Gastrocnemius medialis (tissue), 4 donors: ENCODE measurements at places on chromosomes 5 and 9.

- DNase-seq = no peak
Measured at GRCh38 chr5:79263-79662, 12.7 kb upstream of the PLEKHG4B start.

DNA sequence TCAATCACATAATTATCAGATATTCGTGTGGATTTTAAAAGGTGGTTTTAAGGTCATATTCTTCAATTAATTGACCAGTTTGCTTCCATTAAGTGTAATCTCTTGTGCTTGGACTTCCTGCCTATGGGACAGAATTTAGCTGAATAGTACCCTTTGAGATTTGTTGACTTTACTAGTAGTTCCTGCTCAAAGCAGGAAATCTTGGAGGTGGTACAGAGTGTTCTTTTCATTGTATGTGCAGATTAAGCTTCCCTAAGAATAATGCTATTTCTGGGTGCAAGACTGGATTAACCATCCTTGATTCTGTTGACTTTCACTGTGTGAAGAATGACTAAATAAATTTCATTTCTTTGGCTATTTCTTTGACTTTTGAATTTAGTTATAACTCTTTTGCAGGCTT, 45.4 kb upstream of the ELL2 start:
- DNase-seq = no peak

- no peak for DNase-seq
Measured at GRCh38 chr5:68345171-68345570, 129.6 kb downstream of the PIK3R1 start.

DNA sequence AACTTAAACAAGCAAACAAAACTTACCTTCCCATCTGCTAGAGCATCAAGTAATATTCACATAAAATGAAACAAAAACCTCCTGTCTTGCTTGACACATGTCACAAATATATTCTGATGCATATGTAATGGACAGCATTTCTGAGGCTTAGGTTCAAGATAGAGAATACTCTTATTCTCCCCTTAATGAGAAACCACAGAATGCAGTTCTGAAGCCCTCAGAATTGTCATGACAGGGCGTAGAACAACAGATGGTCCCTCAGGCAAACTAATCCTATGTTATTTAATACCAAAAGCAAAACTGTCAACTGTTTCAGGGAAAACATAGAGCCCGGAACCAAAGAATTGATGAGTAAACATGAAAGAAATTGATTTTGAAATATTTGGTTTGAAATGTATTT, 229.9 kb upstream of the RIOK2 start:
- no peak for DNase-seq

DNA sequence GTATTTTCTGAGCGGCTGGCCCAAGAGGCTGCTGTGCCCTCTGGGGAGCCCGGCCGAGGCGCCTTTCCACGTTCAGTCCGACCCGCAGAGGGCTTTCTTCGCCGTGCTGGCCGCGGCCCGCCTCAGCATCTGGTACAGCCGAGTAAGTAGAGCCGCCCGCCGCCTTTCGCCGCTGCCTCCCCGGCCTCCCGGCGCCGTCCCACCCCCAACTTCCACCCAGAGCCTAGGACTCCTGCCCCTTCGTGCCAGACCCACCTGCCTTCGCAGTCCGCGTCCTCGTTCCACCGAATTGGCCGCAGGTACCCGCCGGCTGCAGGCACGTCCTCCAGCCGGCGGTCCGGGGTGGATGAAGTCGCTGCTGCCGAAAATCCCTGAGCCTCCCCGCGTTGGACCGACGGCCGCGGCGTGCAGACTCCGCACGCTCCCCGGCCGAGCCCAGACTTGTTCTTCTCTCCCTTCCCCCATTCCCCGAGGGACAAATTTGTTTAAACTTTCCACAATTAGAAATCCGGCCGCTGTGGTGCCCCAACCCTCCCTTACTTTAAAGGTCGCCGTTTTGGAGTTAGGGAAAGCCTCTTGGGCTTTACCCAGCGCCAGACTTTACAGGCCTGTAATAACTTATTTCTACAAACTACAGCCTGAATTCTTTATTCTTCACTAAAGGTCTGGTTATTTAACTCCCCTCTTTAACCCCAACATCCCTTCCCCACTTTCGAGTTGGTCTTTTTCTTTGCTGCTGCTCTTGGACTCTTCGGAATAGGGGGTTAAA, 589 bp downstream of the RIC1 start:
- peak; percentile 41 for DNase-seq

DNA sequence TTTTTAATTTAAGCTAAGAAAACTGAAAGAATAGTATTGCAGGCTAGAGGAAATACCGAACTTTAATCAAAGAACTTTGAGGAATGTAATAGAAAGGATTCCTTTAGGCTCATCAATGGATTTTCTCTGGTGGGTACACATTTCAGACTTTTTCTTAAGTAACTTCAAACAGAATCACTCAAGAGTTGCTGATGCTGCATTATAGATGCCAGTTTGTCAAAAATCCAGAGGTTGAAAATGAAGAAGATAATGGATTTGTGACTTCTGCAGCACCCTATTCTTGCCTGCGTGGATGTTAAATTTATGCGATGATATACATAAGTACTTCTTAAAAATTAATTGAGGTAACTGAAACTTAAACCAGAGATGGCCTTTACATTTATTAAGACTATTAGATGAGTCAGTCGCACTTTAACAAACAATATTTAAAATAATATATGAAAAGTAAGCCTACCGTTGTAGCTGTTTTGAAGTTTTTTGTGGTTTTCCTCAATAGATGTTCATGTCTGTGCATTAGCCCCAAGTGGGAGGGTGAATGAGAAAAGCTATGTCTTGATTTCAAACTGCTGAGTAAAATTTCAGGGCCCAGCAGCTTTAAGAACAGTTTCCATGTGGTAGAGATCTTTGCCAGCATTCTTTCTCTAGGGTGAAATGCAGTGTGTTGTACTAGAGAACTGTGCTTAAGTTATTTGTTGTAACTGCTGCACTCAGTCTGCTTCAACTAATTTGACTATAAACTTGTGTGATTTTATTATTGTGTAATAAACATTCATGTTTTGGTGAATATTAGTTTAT, at the start of gene OGN:
TSS of gene OGN (minus strand) at position 537 of the 795 bp plus-strand sequence. CDS start 1,171 bp downstream, outside the sequence.
- no peak for DNase-seq

- DNase-seq = no peak
Measured at GRCh38 chr9:79395228-79395627, 176.5 kb upstream of the TLE4 start.

DNA sequence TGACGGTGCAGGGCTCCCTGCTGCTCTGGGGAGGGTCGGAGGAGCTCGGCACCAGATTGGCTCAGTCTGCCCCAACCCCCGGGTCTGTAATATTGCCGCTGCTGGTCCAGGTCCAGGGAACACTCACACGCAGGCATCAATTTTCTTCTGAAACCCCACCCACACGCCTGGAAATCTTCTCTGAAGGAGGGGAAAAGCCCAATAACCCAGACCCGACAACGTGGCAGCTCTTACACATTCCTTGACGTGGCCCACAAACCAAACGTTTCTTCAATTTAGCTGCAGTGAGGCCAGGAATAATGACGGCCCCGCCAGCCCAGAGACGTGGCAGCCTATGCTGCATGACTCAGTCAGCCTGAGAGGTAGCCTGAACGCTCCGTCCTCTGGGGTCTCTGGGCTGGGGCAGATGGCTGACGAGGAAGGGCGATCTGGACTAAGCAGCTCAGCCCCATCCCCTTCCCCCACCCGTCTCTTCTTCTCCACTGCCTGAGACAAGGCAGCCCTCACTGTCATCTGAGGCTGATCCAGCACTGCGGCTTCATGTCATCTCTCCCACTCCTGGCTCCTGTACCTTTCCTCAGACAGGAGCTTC, 9.9 kb upstream of the SPARC start:
- DNase-seq = peak; percentile 37

GRCh38 chr9:137150617-137151457, 11.9 kb downstream of the GRIN1 start:
- DNase-seq = no peak

GRCh38 chr5:42487077-42487476, 63.8 kb downstream of the GHR start:
- no peak for DNase-seq

DNA sequence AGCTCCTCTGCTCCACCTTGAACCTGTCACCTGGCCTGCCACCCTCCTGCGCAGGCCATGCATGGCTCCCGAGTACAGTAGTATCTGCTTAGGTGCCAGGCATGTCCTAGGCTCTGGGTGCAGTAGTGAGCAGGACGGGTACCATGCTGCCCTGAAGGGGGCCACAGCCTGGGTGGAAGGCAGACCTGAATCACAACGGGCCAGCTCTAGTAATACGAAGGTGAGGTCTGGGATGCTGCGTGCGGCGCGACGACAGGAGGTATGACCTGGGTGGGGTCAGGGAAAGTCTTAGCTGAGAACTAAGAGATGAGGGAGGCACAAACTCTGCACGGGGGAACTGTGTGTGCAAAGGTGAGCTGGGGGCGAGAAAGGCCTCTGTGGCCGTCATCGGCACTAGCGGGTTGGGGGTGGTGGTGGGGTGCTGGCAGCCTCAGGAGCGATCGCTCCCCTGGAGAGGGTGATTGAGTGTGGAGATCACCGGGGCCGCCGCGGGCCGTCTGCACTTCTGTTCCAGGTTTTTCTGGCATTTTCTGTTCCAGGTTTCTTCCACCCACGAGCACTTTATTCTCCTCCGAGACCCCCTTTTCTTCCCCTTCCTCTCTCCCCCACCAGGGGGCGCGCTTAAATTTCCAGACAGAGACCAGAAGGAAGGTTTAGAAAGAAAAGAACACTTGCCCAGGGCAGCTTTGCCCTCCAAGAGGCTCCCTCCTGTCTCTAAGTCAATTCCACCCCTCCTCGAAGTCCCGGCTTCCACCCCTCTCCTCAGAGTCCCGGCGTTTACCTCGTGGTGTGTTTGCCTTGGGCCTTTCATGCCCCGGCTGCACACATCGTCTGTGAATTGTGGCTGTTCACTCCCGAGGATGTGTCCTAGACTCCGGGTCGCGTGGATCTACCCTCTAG, 15.1 kb downstream of the PDLIM4 start:
- no peak for DNase-seq

GRCh38 chr5:61732369-61732768, 400.3 kb downstream of the ZSWIM6 start:
- no peak for DNase-seq

GRCh38 chr5:58314356-58315210, 145.3 kb downstream of the PLK2 start:
- DNase-seq = no peak

GRCh38 chr5:10588109-10588775, 24.4 kb downstream of the ANKRD33B start:
- no peak for DNase-seq

DNA sequence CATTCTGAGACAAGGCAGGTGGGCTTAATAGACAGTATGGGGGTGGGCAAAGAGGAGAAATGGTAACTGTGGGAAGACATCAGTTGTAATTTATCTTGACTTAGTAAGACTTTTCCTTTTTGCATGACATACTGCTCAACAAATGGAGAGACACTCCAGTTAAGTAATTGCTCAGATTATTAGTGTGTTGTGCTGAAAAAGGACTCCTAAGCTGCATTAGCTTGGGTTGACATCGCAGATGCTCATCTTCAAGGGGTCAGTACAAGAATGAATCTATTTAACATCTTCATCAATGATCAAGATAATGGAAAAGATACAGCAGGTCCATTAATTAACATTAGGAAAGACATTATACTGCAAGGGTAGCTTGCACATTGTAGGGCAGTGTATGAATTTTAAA, 181.1 kb upstream of the ELAVL2 start:
- no peak for DNase-seq

GRCh38 chr5:149915392-149916260, 29.0 kb downstream of the PDE6A start:
- DNase-seq = no peak

DNA sequence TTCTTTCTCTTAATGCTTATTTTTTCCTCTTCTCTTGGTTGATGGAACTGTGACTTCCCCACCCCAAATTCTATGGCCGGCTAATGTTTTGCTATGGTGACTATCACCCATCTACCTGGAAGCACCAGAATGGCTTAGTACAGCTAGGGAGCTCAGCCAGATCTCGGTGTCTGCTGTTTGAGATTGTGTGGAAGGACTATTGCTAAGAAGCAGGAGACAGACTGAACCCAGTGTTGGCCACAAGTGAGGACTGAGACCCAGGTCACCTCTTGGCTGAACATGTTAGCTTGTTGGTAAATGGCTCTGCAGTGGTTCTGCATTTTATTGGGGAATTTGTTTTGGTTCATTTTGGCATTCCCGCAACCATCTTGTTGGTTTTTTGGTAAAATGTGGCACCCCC, 2.7 kb downstream of the PRRC2B start:
- DNase-seq = no peak

DNA sequence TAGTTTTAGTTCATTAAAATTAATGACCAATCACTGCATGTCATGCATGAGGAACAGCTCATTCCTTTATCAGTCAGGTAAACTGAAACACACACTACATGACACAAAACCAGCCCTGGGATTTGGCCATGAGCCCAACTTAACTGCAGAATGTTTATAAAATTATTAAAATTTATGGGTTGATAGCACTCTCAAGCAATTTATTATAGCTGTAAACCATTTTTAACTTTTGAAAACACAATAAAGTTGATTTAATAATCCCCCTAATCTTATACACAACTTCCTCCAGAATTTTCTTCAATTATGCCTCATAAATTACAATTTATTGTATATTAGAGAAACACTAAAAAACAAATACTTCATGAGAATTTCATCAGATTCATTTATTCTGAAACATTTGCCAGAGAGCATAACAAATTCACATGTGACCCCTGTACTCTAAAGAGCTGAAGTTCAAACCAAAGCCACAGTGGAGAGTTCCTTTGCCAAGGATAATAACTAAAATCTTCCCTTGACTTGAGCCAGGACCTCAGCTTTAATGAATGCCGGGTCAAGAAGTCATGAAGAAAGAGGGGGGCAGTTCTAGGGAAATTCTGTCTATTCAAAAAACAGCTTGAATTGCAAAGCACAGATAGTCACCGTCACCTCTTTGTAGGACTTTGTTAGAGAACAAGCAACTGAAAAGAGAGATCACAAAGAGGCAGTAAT, 763.7 kb upstream of the GRAMD2B start:
- no peak for DNase-seq
